Stimulated activated CD4-positive, alpha-beta T cell treated with anti-CD3 and anti-CD28 coated beads, Interleukin-4, amount 100 ng/mL, for 24 hours (primary cell): ENCODE measurements at places on chromosomes 2 and 18.

DNA sequence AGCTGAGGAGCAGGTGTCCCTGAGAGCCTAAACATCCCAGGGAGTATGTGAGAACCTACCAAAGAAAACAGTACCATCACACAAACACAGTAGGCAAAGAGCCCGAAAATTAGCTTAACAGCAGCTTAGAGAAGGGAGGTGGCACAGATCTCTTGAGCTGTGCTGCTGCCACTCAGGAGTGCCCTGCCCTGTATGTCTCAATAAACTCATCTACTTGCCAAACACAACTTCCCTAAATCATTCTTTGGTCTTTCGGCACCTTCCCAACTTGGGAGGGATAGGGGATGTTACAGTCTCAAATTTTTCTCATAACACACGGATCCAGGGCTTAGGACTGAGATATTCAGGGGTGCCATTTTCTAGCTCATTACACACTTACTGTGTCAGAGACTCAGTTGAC, 45.3 kb upstream of the C1D start:
- no peak for DNase-seq

DNA sequence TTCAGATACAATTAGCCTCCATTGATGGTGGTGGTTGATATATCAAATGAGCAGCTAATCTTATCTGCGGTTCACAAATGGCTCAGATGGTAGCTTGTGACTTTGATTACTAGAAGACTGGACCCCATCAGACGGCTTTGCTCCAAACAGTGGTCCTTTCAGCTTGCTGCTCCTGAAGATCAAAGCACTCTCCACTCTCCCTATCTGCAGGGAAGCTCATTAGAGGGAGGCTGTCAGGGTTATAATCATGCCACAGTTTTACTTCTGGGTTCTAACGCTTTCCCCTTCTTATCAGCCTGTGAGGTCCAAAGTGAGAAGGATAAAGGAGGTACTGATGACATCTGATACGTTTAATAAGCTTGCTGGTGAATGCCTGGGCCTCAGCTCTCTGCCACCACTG, 247.1 kb upstream of the NT5C1B start:
- no peak for DNase-seq

DNA sequence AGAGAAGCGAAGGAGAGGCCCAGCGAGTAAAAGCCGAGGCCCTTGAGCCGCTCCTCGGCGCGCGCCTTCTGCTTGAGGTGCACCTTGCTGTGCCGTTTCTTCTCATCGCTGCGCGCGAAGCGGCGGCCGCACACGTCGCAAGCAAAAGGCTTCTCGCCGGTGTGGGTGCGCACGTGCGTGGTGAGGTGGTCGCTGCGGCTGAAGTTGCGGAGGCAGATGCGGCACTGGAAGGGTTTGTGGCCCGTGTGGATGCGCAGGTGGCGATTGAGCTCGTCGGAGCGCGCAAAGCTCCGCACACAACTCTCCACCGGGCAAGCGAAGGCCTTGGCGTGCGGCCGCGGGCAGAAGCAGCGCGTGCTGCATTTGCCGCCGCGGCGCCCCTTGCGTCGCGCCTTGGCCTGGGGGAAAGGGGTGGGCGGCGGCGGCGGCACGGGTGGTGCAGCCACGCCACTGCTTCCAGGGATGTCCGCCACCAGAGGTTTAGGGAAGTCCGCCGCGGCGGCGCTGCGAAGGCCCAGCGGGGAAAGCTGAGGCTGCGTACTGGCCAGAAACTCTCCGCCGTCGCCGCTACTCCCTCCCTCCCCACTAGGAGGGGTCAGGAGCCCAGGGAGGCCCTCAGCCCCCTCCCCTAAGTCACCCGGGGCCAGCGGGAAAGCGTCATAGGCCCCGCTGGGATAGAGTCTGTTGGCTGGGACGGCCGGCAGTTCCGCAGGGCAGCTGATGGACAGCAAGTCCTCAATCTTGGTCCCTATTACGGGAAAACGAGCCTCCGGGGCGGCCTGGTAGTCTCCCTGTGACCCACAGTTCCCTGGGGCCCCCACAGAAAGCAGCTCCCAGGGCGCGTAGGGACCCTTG, 1.7 kb downstream of the EGR4 start:
- no peak for DNase-seq

DNA sequence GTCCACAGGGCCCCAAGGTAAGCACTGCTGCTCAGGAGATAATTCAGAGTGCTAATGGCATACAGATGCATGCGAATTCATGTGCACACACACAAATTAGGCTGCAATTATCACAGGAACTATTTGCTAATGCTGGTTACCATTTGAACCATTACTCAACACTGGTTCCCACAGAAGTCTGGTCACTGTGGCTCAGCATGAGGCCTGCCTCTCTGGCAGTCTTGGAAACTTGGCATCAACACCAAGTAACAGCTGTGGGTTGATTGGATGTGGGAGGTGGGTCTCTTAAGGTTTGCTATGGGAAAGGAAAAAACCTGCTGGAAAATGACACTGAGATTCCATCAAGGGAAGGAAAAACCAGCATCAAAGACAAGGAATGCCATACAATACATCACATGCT, 105.0 kb downstream of the CELF4 start:
- no peak for DNase-seq
